Stimulated activated CD8-positive, alpha-beta memory T cell treated with anti-CD3 and anti-CD28 coated beads, Interleukin-7, amount 100 ng/mL, for 1 hour (primary cell): ENCODE measurements at places on chromosomes 3 and 15.

- DNase-seq, result no peak
Observed at GRCh38 chr15:89848970-89849292, 34.3 kb upstream of the ANPEP start.

DNA sequence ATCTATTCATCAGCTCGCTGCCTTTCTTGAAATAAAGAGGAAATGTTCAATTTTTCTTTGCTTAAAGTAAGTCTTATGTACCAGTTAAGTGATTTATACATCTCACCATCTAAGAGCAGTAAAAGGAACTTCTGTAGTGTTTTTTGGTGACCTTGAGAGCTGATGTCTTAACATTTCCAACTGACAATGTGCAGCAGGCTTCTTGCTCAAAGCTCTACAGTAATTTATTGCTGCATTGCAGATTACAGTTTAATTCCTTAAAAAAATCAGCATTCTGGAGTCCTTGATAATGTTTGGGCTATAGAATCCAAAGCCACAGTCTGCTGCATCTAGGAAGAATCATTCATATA, 61.6 kb downstream of the DIPK2A start:
- DNase-seq, result no peak

- DNase-seq, result no peak
Observed at GRCh38 chr3:172268425-172268824, 179.8 kb downstream of the GHSR start.

DNA sequence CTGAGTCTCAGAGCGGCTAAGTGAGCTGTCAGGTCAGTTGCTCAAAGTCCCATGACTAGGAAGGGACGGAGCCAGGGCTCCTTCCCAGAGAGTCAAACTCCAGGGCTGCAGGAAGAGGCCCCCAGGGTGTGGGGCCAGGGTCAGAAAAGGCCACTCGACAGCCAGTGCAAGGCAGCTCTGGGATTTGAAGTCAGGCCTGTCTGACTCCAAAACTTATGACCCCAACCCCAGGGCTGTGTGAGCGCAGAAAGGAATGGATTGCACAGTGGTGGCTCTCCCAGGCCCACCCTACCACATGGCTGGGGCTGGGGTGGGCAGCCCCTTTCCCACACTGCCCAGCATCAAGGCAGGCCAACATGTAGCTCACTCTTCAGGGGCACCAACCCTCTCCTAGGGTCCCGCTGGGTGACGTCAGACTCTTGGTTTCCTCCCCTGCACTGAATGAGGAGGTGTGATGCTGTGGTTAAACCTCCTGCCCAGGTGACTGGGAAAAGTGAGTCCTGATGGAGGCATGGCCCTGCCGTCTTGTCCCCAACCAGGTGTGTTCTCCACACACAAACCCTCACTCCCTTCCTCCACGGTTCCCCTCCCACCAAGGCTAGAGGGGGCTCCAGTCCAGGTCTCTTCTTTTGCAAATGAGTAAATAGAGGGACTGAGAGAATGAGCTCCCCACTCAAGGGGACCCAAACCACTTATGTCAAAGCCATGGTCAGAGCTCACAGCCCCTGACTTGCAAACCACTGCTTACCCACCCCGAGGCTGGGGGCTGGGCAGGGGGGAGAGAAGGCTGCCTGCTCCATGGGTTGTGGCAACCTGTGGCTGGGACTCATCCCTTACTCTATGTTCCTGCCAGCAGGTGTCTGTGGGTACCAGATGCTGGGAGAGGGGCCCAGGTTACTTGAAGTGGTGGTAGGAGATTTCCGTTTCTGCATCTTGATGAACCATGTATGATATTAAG, 23.8 kb upstream of the CORO2B start:
- DNase-seq, result no peak

DNA sequence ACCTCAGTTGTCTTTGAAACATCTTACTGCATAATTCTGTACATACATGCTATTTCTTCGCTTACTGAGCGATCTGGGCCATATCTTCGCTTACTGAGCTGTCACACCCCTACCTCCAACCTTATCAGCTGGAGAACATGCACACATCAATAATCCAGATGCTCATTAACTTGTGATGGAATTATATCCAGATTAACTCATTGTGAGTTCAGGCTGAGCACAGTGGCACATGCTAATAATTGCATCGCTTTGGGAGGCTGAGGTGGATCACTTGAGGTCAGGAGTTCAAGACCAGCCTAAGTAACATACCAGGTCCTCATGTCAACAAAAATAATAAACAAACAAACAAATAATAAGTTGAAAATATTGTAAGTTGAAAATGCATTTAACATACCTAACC, 19.3 kb upstream of the ANXA2 start:
- DNase-seq, result no peak

GRCh38 chr3:23390446-23390845, 187.3 kb downstream of the UBE2E2 start:
- no peak for DNase-seq

GRCh38 chr15:69757186-69757585, 304.6 kb downstream of the RPLP1 start:
- no peak for DNase-seq

DNA sequence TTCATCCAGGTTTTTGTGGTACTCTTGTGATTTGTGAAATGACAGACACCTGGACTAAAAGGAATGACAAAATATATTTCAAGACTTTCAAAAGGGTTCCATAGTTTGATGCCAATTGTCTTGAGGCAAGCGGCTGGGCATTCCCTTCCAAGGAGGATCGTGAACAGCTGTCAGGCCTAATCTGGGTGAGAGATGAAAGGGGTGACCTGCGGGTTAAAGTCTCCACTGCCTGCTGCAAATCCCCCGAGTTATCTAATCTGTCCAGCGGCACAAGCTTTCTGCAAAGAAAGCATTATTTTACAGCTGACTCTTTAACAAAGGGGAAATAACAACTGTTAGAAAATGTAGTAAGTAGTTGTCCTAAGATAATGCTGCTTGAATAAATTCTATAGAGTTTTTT, 128.7 kb upstream of the MB21D2 start:
- no peak for DNase-seq

- no peak for DNase-seq
Observed at GRCh38 chr3:28745436-28745835, 396.8 kb upstream of the AZI2 start.
